ENCODE measurements at places on chromosomes 1 and 21. TPM values are rescaled to one million over a fixed set of nuclear protein-coding genes. Genes with fewer than 3 reads are reported as not detected.

DNA sequence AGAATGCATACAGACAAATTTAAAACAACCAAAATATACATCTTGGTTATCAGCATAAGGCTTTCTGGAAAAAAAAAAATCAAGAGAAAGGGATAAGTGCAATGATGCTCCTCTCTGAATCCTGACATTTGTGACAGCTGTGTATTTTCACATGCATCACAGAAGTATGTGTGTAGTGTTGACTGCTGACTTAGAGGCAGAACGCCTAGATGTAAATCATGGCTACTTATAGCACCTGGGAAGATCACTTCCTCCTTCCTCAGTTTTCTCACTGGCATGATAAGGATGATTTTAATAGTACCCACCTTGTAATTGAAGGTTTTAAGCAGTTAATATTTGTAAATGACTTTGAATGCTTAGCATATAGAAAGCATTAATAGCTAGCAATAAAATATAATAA lies 112.5 kb downstream of the MRPL39 start:
- DNase-seq: no peak

GRCh38 chr1:16073490-16074119 lies at the start of gene FAM131C:
Gene FAM131C, minus strand, starts transcription at chr1:16073651. Its CDS starts 209 bp downstream, at chr1:16073442.
- peak; percentile 22 for DNase-seq

- no peak for DNase-seq
These were observed 95.5 kb upstream of the CD34 start for GRCh38 chr1:208006258-208006920.

NTMT2 gene
- total RNA-seq: not detected

IARS2 gene
- total RNA-seq: 72.8 TPM
